Adrenal gland (tissue), 19 donors: ENCODE measurements at places on chromosomes 5 and 9. TPM values are rescaled to one million over a fixed set of nuclear protein-coding genes. Genes with fewer than 3 reads are reported as not detected.

GRCh38 chr5:57539281-57539701 lies 56.7 kb upstream of the ACTBL2 start:
- H3K4me3 ChIP-seq, result no peak overlapping the region
- H3K36me3 ChIP-seq, result no peaks in the 10 kb centered on the region
- no peaks in the 10 kb centered on the region for H3K27me3 ChIP-seq
- H3K27ac ChIP-seq, result no peak overlapping the region
- no peaks in the 10 kb centered on the region for H3K4me1 ChIP-seq

DNA sequence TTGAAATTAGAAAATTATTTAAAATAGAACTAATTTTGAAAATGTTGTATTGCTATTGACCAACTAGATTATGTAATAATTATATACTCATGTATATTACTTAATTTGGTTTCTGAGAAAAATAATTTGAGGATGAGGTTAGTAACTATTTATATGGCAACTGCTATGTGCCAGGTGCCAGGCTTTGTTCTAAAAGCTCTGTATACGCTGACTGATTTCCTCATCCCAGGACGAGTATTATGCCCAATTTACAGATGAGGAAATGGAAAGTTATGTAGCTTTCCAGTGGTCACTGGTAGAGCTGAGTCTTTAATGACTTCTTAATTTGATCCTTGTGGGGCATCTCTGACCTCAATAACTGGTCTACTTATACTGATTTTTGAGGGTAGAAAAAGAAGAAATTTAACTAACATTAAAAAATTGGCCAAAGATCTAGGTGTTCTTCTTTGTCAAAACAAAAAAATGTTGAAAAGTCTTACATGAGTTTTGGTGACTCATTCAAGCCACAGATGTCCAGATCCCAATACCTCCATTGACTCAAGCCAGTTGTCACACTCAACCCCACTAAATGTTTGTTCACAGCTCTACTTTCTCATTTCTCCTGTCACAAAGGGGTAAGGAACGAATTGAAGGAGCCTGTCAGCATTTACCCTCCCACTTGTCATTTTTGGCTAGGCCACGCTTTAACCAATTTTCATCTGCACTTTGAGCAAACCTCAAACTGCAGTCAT lies 228.1 kb upstream of the MEF2C start:
- H3K4me3 ChIP-seq, result no peak overlapping the region
- no peaks in the 10 kb centered on the region for H3K27me3 ChIP-seq
- no peaks in the 10 kb centered on the region for H3K36me3 ChIP-seq
- DNase-seq, result no peak
- no peaks in the 10 kb centered on the region for H3K4me1 ChIP-seq
- H3K27ac ChIP-seq, result no peak overlapping the region

- peaks cover 3% of the 10 kb centered on the region for H3K4me1 ChIP-seq
- H3K27ac ChIP-seq, result no peak overlapping the region
- no peak for DNase-seq
- no peak overlapping the region for H3K4me3 ChIP-seq
- H3K36me3 ChIP-seq, result no peaks in the 10 kb centered on the region
These were observed 93.0 kb downstream of the CEMIP2 start for GRCh38 chr9:71675105-71675856.

DNA sequence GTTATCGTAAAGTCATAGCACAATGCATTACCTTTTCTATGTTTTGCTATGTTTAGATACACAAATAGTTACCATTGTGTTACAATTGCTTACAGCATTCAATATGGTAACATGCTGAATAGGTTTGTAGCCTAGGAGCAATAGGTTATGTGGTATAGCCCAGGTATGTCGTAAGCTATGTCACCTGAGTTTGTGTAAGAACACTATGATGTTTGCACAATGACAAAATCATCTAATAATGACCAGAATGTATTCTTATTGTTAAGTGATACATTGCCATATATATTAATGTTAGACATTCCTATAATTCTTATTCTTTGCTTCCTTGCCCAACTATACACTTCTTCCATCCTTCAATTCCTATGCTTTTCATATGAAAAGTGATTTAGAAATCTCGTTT lies 18.2 kb upstream of the DAB2 start:
- H3K4me1 ChIP-seq, result peaks cover 27% of the 10 kb centered on the region
- no peaks in the 10 kb centered on the region for H3K27me3 ChIP-seq
- DNase-seq, result no peak
- no peak overlapping the region for H3K4me3 ChIP-seq
- no peak overlapping the region for H3K27ac ChIP-seq
- H3K36me3 ChIP-seq, result no peaks in the 10 kb centered on the region

UNC5A gene
- 0.72 TPM for total RNA-seq

IL7R gene
- 5.8 TPM for total RNA-seq

SERF1A gene
- total RNA-seq, result 7.0 TPM
